ENCODE measurements at places on chromosomes 2 and 18.

- DNase-seq = no peak
Observed at GRCh38 chr2:20490300-20491181, 43.7 kb downstream of the RHOB start.

DNA sequence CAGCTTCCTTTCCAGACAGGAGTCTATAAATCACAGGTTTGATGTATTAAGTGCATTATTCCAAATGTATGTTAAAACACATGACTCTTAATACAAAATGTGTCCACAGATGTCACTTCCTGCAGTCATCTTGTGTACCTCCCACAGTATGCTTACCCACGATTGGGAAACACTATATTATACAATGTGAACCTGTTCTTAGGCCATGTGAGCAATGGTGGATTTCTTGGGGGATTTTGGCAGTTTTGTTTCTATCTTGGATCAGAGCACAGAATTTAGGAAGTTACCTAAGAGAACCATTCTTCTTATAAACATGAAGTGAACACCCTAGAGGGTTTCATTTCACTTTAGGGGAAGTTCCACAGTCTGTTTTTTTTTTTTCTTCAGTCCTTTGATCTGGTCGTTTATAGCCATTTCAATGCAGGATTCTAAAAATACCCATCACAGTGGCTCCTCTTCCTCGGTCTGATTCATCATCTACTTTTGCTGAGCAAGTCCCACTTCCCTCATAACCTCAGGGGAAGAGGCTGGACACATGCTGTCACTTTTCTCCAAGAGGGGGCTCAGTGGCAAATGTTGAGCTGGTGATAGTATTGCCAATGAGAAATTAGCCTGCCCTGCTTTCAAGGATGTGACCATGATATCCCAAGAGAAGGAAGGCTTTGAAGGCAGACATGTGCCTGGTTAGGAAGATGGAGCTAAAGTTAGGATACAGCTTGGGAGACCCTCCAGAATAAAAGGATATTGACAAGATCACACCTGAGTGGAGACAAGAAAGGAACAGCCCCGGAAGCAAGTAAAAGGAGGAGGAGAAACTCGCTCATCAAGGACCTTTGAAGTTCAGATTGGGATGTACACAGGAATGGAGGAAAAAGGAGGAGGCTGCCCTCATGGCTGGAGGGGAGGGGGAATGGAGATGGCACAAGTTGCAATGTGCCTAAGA, 22.6 kb downstream of the PLEK start:
- DNase-seq = no peak

GRCh38 chr18:74493689-74494088, 2.5 kb upstream of the CNDP2 start:
- peak; percentile 41 for DNase-seq

GRCh38 chr2:240603081-240603835, 16.7 kb downstream of the CAPN10 start:
- no peak for DNase-seq

DNA sequence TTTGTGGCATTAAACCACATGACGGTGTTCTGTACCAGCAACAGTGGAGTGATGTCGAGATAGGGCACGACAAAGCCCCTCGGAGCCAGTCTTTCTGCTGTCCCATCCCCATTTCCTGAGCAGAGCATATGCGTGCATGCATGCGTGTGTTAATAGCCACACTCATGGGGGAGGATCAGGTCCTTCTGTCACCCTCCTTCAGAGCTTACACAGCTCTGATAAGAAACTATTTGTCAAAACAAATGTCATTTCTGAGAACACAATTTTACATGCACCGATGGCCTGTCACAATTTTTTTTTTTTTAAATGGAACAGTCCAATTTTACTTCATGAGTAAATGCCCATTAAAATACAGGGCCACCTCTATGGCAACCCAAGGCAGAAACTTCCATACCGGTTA, 95.9 kb upstream of the ZBTB14 start:
- no peak for DNase-seq

Measured in EH (cell line).